Cerebellar nuclear complex (tissue), 1 donor: ENCODE measurements at places on chromosomes 6 and 20.

- no peak for DNase-seq
Observed at GRCh38 chr6:3533981-3534380, 77.1 kb upstream of the SLC22A23 start.

GRCh38 chr20:41524980-41525613 is 93.1 kb downstream of the CHD6 start:
- DNase-seq: peak; percentile 85

DNA sequence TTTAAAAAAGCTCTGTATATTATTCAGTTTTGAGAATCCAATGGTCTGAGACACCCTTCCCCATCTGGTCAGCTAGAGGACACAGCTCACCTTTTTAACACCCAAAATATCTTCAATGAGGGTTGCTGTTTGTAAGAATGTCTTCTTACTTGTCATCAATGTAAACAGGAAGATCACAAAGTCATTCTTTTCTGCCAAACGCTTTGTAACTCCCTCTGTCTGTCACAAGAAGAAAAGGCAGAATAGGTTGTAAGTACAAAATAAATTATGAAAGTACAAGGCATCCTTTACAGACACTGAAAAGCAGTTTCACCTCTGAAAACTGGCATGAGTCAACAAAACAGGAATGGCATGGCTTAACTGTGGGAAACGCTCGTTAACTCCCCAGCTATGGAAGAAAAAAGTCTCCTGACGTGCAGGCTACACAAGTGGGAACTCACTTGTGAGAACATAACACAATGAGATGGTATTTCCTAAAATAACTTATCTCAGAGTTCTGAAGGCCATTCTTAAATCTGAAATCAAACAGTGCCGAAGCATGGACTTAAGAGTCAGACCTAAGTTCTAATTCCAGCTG is 42.7 kb downstream of the TRPC4AP start:
- DNase-seq: no peak

- DNase-seq: no peak
Observed at GRCh38 chr6:26295691-26296555, 69.1 kb upstream of the BTN3A2 start.

- no peak for DNase-seq
Observed at GRCh38 chr20:63525185-63525584, 4.6 kb downstream of the PPDPF start.

- DNase-seq: no peak
Observed at GRCh38 chr6:118198746-118199145, 291.7 kb downstream of the SLC35F1 start.

- no peak for DNase-seq
Observed at GRCh38 chr20:49380337-49380780, 102.1 kb downstream of the KCNB1 start.

DNA sequence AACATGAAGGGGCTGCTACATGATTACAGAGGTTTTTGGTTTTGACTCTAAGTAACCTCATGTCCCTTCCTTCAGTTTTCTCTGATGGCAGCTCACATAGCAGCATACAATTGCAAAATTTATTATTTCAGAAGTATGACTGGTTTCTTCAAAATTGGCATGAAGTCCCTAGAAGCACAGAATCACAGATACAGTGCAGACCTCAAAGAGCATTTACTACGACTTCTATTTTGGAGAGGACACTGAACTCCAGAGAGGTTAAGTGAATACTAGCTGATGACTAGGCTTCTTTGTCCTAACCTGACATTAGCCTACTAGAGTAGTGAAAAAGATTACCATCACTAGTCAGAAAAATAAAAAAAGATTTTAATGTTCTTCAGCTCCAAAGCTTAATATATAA is 664.3 kb downstream of the RFPL4B start:
- no peak for DNase-seq

GRCh38 chr6:156336733-156337132 is 440.4 kb upstream of the ARID1B start:
- DNase-seq: no peak
